Left ventricle myocardium superior (tissue), 1 donor: ENCODE measurements at places on chromosomes 7 and 10. TPM values are rescaled to one million over a fixed set of nuclear protein-coding genes. Genes with fewer than 3 reads are reported as not detected.

ZNF37A gene
- 9.8 TPM for total RNA-seq

COL1A2 gene
- total RNA-seq = 78.1 TPM

ADRB1 gene
- 77.8 TPM for total RNA-seq

TPK1 gene
- 4.9 TPM for total RNA-seq

UTF1 gene
- not detected for total RNA-seq

AZGP1 gene
- total RNA-seq = 70.9 TPM

GATA3 gene
- 1.1 TPM for total RNA-seq

TEX36 gene
- not detected for total RNA-seq

INA gene
- total RNA-seq = not detected

CALML5 gene
- not detected for total RNA-seq

ELFN1 gene
- 12.0 TPM for total RNA-seq

SAMD9L gene
- 5.9 TPM for total RNA-seq

HMX3 gene
- not detected for total RNA-seq

EEPD1 gene
- total RNA-seq = 9.6 TPM

SPDYE9 gene
- total RNA-seq = not detected

PAX4 gene
- not detected for total RNA-seq

CXCL12 gene
- 136 TPM for total RNA-seq

OPALIN gene
- total RNA-seq = not detected

NACAD gene
- 3.5 TPM for total RNA-seq

EPHB6 gene
- total RNA-seq = 3.9 TPM

NXPH1 gene
- total RNA-seq = not detected

ZNF777 gene
- 8.4 TPM for total RNA-seq

OR2A1 gene
- not detected for total RNA-seq

POLL gene
- total RNA-seq = 20.1 TPM

SEMA3C gene
- total RNA-seq = 71.7 TPM

TSPAN13 gene
- total RNA-seq = 18.1 TPM

OR2A42 gene
- not detected for total RNA-seq

IKZF1 gene
- total RNA-seq = 3.7 TPM

HSPA12A gene
- 22.5 TPM for total RNA-seq

CTTNBP2 gene
- total RNA-seq = 0.77 TPM

SPACDR gene
- total RNA-seq = 0.32 TPM

FGFBP3 gene
- 0.27 TPM for total RNA-seq

UCMA gene
- not detected for total RNA-seq

TAS2R4 gene
- total RNA-seq = 0.20 TPM

TRIM73 gene
- 1.3 TPM for total RNA-seq

PPP3CB gene
- 67.7 TPM for total RNA-seq

FKBP6 gene
- not detected for total RNA-seq

TMEM225B gene
- total RNA-seq = not detected

TMEM176A gene
- total RNA-seq = 30.1 TPM

NOS3 gene
- 10.9 TPM for total RNA-seq

HABP2 gene
- total RNA-seq = not detected

HOXA9 gene
- not detected for total RNA-seq

C10orf67 gene
- 0.62 TPM for total RNA-seq

SMKR1 gene
- total RNA-seq = not detected

CBLL1 gene
- total RNA-seq = 24.8 TPM

HOXA6 gene
- total RNA-seq = not detected

ELN gene
- total RNA-seq = 29.0 TPM

ZRANB1 gene
- total RNA-seq = 25.3 TPM

MBL2 gene
- total RNA-seq = not detected

CPA4 gene
- total RNA-seq = 0.77 TPM
